Stimulated activated CD8-positive, alpha-beta memory T cell treated with anti-CD3 and anti-CD28 coated beads, Interleukin-4, amount 100 ng/mL, for 1 hour (primary cell): ENCODE measurements at places on chromosomes 1 and 21.

GRCh38 chr1:55211863-55212262, 3.3 kb downstream of the USP24 start:
- no peak for DNase-seq

DNA sequence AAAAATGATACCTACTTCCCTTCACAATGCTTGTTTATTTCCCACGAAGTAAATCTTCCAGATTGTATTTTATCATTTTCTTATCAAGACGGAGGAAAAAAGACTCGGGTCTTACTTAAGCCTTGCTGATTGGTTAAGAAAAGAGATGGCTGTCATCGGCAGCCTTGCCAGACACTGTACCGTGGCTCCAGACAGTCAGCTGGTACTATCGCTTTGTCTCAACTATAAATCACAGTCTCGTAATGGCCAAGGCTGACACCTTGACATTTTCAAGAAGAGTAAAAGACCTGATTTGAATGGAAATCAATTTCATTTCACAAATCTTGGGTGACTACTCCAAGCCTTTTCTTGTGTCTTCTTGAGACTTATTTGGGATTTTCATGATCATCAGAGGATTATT, 868.0 kb downstream of the USP25 start:
- no peak for DNase-seq

- no peak for DNase-seq
Measured at GRCh38 chr1:34746785-34747637, 7.8 kb upstream of the GJB5 start.

DNA sequence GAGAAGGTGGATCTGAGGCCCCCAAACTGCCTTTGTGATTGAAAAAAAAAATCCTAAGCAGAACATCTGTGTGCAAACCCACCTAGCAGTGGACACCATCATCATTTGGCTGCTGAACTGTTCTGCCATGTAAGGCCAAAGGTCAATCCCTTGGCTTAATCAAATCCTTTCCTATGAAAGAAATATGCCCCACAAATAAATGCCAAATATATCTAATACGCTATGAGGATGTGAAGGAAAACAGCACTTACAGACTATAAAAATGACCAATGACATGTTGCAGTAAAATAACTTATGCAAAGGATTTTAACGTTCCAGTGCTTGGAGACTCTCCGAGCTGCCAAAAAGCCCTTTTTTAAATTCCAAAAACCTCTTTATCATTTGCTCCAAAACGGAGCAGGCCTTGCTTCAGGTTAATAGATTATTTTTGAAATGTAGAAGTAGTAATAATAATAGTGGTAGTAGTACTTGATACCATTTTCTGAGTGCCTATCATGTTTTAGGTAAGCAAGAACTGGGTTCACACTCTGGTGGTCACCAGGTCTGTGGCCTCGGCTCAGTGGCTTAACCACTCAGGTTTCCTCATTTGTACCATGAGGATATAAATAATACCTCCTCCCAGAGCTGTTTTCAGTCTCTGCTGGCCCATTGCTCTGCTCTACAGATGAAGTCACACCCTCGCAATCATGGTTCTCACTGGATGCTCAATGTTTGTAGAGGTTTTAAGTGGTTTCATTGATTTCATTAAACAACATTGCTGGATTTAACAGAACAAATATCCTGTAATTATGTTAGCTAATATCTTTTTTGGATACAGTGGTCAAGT, 47.9 kb upstream of the EDEM3 start:
- no peak for DNase-seq

DNA sequence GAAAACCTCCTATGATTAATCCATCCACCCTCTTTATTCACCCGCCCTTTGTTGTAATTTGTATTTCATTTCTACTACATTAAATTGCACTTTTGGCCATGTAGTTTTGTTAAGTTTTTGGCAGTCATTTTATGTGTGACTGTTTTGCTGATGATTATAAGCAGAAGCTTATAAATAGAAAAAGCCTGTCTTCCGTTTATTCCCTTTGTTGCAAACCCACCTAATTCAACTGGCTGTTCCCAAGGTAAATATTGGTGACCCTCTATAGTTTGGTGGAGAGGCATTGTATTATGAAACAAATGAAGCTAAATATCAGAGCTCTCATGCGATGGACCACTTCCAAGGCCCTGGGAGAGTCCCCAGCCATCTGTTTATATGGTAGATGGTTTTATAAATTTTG, 36.7 kb upstream of the IGSF3 start:
- DNase-seq = no peak

DNA sequence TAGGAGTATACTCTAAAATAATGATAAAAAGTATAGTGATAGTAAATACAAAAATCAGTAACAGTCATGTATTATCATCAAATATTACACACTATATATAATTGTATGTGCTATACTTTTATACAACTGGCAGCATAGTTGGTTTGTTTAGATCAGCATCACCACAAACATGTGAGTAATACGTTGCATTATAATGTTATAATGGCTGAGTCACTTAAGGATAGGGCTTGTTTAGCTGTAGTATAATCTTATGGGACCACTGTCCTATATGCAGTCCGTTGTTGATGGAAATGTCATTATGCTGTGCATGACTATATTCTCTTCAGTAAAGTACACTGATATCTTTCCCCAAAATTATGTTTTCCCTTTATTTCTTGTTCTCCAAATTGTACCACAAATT, 92.8 kb downstream of the LYPLAL1 start:
- no peak for DNase-seq

DNA sequence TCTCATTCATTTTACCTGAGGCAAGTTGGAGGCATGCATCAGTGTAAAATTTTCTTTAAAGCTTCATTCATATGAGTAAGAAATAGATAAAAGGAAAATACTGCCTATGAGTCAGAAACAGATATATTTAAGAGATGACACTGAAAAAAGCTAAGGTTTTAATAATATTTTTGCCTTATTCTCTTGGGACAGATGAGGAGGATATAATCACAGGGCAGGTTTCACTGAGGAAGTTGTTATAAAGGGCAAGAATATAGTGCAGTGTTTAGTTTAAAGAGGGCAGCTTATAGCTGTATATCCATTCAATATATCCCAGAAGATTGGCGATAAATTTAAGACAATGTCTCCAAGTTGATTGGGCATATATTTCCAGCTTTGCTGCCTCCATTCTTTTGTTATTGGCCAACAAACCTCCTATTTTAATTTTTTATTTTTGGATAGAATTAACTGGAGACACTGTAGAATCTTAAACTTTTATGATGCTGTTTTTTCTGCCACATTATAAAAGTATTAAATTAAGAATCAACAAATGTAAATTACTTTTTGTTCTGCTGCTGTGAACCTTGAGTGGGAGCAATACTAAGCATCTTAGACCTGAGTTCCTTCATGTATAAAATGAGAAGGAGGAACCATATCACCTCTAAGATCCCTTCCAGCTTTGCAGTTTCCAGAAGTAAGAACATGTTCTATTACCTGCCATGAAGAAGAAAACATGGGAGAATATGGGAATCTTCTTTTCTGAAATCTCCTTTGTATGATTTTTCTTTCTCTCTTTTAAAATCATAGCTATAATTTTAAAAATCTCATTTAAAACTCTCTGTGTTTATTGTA, 171.6 kb downstream of the S1PR1 start:
- no peak for DNase-seq

GRCh38 chr1:50860702-50861101, 99.4 kb downstream of the FAF1 start:
- DNase-seq = no peak

- no peak for DNase-seq
Measured at GRCh38 chr1:212110617-212111016, 75.1 kb downstream of the DTL start.

DNA sequence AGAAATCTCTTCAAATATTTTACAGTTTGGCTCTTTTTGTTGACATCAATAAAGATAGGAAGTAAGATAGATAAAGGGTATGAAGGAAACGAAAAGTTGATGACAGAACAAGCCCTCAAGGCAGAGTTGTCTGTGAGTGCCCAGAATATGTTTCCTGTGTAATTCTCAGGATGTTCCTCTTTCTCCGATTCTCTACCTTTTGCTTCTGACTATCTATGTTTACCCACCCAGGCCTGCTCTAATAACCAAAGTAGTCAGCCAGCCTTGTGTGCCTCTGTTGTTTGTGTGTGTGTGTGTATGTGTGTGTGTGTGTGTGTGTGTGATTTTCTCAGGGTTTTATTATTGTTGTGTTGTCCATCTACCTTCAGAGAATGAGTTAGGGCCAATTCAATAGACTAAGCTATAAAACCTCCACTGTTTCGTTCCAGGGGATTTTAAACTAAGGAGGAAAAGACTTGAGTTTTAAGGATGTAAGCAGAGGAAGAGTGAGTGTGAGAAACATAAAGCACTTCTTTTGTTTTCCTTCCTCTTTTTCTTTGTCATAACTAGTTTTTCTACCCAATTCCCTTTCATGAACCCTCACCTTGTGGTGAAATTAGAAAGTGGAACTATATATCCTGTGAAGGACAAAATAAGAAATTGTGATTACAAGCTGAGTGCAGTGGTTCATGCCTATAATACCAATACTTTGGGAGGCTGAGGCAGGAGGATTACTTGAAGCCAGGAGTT, 627.4 kb upstream of the NR5A2 start:
- DNase-seq = no peak

GRCh38 chr1:64100791-64101190, 102.6 kb upstream of the UBE2U start:
- no peak for DNase-seq

GRCh38 chr1:7940034-7940433, 605 bp downstream of the TNFRSF9 start:
- DNase-seq = no peak

DNA sequence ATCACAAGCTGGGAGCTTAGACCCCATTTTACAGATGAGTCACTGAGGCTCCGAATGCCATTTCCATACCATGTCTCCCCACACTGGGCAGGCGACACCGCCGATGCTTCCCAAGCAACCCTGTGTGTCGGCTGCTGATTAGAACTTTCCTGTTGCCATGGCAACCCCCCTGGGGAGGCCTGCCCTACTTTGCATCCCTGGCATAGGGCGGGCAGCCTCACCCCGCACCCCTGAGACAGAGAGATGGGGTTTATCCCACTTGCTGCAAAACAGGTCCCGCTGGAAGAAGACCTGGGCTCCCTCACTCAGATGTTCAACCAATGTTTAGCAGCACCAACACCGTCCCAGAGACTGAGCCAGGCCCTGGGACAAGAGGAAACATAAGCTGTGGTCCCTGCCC, 81.5 kb downstream of the CAMK2N1 start:
- no peak for DNase-seq

GRCh38 chr1:77976433-77977076, 2.3 kb downstream of the FUBP1 start:
- DNase-seq = no peak

- DNase-seq = no peak
Measured at GRCh38 chr1:110170766-110171733, 20.8 kb downstream of the SLC6A17 start.

- DNase-seq = no peak
Measured at GRCh38 chr1:11855430-11855829, 3.3 kb downstream of the NPPB start.
